ENCODE measurements at places on chromosomes 2 and 18. TPM values are rescaled to one million over a fixed set of nuclear protein-coding genes. Genes with fewer than 3 reads are reported as not detected.

Gene RABL2A
- total RNA-seq: 39.3 TPM

Gene REG3G
- not detected for total RNA-seq

Gene SERPINB7
- total RNA-seq: not detected

Gene SAG
- not detected for total RNA-seq

Gene GPR39
- total RNA-seq: 53.2 TPM

Gene DHRS9
- total RNA-seq: 0.26 TPM

Gene TMEM198
- total RNA-seq: not detected

Gene SERPINB11
- not detected for total RNA-seq

Gene LYG2
- not detected for total RNA-seq

Gene ATF2
- 74.6 TPM for total RNA-seq

Gene CENPA
- not detected for total RNA-seq

Gene SRD5A2
- total RNA-seq: not detected

Gene PKDCC
- total RNA-seq: 36.9 TPM

Measured in uterus (tissue), 4 donors.